ENCODE measurements at places on chromosomes 6 and 20.

GRCh38 chr6:25542984-25543910 lies 108.8 kb upstream of the SCGN start:
- no peak for DNase-seq

DNA sequence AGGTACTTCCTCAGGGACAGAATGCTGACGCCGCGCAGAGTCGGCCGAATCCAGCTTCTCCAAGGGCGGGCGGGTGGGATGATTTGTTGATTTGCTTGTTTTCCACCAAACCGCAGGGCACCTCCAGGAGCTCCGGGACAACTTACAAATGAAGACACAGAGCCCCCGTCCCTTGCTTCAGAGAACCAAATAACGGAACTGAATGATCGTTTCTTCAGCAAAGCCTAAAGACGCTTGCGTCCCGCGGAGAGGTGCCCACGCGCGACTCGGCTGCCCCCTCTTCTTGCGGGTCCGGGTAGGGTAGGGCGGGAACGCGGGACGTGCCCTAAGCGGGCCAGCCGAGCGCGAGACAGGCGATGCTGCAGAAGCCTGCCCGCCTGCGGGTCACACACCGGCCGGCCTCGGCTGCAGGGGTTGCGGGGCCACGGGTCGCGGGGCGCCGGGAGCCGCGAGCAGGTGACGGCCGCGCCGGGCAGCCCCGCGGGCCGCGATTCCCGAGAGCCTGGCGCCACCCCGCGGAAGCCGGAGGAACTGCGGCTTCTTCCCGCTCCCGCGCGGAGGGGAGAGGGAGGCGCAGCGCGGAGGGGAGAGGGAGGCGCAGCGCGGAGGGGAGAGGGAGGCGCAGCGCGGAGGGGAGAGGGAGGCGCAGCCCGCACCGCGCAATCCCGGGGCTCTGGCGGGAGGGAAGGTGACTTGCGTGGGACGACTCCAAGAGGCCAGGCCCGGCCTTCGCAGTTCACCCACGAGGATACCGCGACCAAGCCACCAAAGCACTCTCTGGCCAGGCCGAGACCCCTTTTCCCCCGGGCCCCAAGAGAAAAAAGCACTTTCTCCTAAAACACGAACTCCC lies 7.7 kb upstream of the FOXF2 start:
- DNase-seq, result peak; percentile 66

DNA sequence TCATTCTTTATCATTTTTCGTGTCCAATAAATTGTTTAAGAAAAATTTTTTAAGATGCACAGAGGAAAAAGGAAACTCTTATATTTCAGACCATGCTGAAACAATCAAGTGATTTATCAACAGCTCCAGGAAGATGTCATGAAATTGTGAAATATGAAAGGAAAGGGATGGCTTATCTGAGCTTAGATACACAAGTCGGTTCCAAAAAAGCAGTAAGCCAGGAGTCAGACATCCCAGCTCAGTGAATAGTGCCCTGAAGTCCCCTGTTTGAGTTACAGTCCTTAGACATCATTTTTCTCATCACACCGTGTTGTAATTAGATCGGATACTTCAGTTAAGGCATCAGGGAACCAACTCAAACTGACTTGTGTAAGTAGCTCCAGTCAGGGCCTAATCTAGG lies 91.0 kb upstream of the SSTR4 start:
- no peak for DNase-seq

DNA sequence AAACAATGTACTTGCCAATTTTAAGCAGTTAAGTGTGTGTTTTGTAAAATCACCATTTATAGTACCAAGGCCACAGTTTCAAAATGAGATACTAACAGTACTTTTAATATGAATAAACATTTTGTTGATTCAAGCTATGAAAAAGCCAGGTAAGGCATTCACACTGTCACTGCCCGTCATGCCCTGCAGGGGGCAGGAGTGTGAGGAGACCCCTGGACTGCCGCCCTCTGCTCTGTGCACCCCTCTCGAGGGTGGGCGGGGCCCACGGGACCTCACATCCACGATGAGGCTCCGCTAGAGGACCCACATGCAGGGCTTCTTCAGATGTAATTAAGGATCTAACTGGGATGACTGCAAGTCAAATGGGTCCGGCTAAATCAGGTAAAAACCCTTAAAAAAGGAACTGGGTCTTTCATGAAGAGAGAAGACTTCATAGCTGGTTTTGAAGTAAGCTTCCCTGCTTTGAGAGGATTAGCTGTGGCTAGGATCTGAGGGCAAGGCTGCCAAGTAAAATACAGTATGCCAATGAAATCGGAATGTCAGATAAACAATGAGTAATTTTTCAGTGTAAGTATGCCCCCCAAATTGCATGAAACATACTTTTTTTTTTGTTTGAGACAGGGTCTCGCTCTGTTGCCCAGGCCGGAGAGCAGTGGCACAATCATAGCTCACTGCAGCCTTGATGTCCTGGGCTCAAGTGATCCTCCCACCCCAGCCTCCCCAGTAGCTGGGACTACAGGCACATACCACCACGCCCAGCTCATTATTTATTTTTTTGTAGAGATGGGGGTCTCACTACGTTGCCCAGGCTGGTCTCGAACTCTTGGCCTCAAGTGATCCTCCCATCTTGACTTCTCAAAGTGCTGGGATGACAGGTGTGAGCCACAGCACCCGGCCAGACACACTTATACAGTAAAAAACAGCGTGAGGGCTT lies 18.7 kb downstream of the DIDO1 start:
- DNase-seq, result no peak
